Activated CD8-positive, alpha-beta memory T cell treated with anti-CD3 and anti-CD28 coated beads for 36 hours (primary cell): ENCODE measurements at places on chromosomes 5 and 9. TPM values are rescaled to one million over a fixed set of nuclear protein-coding genes. Genes with fewer than 3 reads are reported as not detected.

The HSPA4 gene
- 254 TPM for total RNA-seq

The EPB41L4B gene
- 0.44 TPM for total RNA-seq

The EIF4E1B gene
- total RNA-seq: not detected

The CENPK gene
- 85.7 TPM for total RNA-seq

The SEMA6A gene
- not detected for total RNA-seq

The BOD1 gene
- total RNA-seq: 26.8 TPM

The SLC36A3 gene
- not detected for total RNA-seq

The ADAMTSL2 gene
- not detected for total RNA-seq

The PFN3 gene
- not detected for total RNA-seq

The ARID3C gene
- total RNA-seq: 0.34 TPM

The ALDH1B1 gene
- 33.8 TPM for total RNA-seq

The MOB3B gene
- 0.40 TPM for total RNA-seq

The PCDHB7 gene
- not detected for total RNA-seq

The FAM78A gene
- 48.4 TPM for total RNA-seq

The WDR31 gene
- 2.6 TPM for total RNA-seq

The TAS2R1 gene
- not detected for total RNA-seq

The GABRA6 gene
- not detected for total RNA-seq

The NOXA1 gene
- total RNA-seq: 0.67 TPM

The RECK gene
- total RNA-seq: 4.4 TPM

The ZNF883 gene
- total RNA-seq: 0.99 TPM
